Stimulated activated CD4-positive, alpha-beta T cell treated with anti-CD3 and anti-CD28 coated beads, Interleukin-15, amount 100 ng/mL, for 1 hour (primary cell): ENCODE measurements at places on chromosomes 16 and 17.

- no peak for DNase-seq
These were observed 6.4 kb downstream of the ASPSCR1 start for GRCh38 chr17:81983639-81984373.

- DNase-seq: no peak
These were observed 18.5 kb upstream of the CDH15 start for GRCh38 chr16:89152831-89153700.

- no peak for DNase-seq
These were observed at the start of gene HOXB13 for GRCh38 chr17:48728232-48729231. TSS of gene HOXB13 (minus strand) at chr17:48728750. CDS start at chr17:48728593, 157 bp downstream.

- no peak for DNase-seq
These were observed 40.1 kb upstream of the C1QL1 start for GRCh38 chr17:45008216-45008615.

DNA sequence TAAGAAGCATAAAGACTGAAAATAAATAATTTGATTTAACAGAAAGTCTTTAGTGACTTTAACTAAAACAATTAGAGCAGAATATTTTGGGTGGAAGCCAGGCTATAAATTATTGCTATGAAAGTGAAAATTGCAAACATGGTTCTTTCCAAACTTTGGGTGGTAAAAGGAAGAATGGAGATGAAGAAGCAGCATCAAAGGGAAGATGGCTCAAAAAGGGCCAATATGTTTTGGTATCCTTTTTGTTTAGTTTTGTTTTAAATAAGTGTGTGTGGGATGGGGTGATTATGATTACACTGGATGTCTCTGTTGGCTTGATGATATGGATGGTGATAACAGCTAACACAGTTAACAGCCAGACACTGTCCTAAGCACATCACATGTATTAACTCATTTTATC lies 153.7 kb downstream of the CYB561 start:
- DNase-seq: no peak

DNA sequence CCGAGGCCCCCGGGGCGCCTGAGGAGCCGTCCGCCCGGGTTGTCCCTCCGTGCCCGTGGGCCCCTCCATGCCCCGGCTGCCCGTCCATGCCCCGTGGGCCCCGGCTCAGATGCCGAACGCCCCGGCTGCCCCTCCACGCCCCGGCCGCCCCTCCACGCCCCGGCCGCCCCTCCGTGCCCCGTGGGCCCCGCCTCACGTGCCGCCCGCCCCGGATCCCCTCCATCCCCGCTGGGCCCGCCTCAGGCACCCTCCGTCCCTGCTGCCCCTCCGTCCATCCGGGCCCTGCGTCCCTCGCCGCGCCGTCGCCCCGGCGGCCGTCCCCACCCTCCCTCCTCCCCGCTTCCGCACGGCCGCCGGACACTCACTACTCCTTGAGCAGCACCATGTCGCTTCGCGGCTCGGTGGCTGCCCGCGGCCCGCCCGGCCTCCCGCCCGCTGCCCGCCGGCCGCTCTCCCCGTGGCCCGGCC lies 382 bp downstream of the PITPNA start:
- DNase-seq: peak; percentile 8

GRCh38 chr17:21131137-21131536 lies 4.4 kb downstream of the DHRS7B start:
- DNase-seq: no peak

DNA sequence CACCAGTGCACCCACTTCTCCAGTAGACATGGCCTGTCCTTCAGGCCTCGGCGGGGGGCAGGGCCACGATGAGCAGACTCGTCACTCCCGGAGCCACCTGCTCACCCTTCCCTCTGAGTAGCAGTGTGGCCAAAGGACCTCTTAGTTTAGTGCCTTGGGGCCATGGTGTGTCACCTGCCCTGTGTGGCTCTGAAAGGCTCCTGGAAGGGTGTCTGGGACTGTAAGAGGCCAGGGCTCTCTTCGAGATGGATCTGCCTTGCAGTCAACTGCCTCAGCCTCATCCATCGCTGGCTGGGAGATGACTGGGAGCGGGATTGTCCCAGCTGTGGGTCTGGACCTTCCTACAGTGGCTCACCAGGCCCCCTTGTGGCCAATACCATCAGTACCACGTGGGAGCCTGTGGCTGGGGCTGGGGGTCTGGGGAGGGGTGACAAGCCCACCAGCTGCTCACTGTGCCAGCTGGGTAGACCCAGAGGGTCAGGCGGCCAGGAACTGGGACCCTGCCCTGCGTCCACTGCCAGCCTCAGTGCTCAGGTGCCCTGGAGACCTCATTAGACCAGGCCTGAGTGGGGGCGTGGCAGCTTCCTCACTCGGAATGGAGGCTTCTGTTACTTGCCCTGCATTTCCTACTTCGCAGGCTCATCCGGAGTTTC lies 133.4 kb downstream of the OR1D5 start:
- no peak for DNase-seq

- DNase-seq: no peak
These were observed 1.9 kb downstream of the MED11 start for GRCh38 chr17:4733073-4733531.

GRCh38 chr17:76560877-76561221 lies 21.0 kb downstream of the PRCD start:
- no peak for DNase-seq

- no peak for DNase-seq
These were observed 2.6 kb upstream of the KRT35 start for GRCh38 chr17:41483531-41483930.

GRCh38 chr16:27289669-27290068 lies 21.1 kb upstream of the NSMCE1 start:
- DNase-seq: no peak

DNA sequence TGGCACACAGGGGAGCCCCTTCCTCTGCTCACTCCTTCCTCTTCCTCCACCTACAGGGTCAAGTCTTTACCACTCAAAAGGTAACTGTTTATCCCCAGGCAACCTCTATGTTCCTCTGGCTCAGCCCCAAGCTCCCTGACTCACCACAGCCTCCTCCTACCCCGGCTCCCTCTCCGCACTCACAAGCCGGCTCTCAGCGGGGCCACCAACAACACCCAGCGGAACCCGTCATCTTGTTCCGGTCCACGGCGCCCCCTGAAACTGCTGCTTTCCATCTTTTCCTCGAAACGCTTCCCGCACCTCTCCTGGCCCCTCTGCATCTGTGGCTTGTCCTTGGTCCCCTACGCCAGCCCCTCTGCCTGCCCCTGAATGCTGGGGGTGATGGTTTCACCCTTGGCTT lies 58.4 kb downstream of the NXN start:
- DNase-seq: no peak

DNA sequence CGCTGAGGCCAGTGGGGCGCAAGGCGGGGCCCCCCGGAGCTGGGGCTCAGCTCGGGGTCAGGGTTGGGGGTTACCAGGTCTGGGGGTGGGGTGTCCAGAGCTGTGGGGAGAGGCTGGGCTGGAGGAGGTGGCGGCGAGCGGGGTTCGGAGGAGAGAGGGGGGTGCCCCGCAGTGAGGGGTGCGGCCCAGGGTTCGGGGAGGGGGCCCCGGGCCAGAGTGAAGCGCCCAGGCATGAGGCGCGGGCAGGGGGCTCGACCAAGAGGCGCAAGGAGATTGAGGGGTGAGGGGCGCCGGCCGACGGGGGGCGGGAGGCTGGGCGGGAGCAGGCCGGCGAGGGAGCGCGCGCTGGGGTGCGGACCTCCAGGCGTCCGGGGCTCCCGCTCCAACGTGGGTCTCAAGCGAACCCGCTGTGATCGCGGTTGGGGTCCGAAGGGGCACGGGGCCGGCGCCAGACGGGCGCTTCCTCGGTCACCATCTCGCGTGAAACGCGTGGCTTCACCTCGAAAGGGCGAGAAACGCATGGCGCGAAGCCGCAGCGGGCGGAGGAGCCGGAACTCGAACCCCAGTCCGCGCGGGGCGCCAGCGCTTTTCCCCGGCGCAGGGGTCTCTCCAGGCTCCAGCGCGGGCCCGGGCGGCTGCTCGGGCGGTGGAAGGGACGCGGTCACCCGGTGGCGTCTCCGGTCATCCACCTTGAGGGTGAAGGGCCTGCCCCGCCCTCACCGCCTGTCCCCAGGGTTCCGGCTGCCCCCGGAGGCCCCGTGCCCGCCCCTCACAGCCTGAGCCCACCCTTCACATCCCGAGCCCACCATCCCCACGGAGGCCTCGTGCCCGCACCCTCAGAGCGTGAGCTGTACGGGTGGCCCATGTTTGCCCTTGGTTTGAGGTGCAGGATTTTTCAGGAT lies 846 bp downstream of the CPNE7 start:
- no peak for DNase-seq

- no peak for DNase-seq
These were observed 393.1 kb downstream of the CNTNAP4 start for GRCh38 chr16:76670125-76670857.

DNA sequence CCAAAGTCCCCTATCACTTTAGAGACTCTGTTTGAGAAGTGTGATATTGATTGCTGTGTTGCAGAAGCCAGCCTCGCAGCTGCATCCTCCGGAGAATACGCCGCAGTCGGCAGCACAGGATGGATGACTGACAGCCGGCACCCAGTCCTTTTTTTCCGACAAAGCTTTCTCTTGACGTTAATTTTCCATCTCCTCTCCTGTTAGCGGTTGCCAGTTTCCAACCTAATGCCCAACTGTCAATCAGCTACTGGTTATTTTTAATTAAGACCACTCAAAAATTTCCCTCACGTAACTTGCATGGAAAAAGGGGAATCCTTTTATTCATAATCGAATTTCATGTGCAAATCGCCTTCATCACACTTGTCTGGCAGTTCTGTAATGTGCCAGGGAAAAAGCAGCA lies 953.9 kb downstream of the CDH11 start:
- no peak for DNase-seq

- DNase-seq: no peak
These were observed 10.2 kb upstream of the FAM83G start for GRCh38 chr17:19014628-19015215.
